Karpas-422 (cell line): ENCODE measurements at places on chromosomes 3 and 15.

DNA sequence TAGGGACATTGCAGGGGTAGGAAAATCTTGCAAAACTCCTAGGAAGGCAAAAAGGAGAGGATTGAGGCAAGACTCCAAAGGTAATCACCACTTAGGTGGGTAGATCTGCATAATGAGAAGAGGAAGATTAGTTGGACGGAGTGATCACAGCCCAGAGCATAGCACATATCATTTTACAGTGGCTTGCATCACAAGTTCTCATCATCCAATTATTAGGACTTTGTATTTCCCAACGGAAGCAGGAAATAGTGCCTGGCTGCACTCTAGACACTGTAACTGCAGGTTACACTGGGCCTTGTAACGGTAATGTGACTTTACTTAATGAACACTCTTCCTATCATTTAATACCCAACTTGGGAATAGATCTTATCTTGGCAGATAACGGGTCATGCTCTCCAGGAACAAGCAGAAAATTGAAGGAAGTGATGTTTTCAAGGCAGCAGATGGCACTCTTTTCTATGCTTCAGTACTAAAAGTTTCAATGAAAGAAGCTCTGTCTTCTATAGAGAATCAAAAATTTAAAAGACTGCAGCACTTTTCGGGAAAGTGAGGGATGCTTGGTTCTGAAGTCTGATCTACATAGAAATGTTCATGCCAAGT lies 101.9 kb upstream of the KCNMB2 start:
- no peak for DNase-seq
- no peak overlapping the region for H3K27ac ChIP-seq
- H3K27me3 ChIP-seq = no peaks in the 10 kb centered on the region
- no peaks in the 10 kb centered on the region for H3K4me1 ChIP-seq
- H3K4me3 ChIP-seq = no peak overlapping the region

DNA sequence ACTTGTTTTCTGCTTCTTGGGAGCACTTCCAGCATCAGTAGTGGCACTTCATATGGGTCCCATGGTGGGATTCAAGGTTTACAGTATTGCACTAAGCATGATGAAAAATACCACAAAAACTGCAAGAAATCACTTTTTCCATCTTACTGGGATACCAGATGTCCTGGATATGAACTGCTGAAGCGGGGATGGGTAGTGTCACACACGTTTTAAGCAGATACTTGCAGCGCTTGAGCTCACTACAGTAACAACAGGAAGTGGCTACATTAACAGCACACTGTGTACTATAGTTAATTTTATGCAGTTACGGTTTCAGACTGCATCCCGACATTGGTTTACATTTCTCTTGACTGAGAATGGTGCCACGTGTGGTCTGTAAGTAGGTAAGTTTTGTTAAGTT lies 3.5 kb upstream of the ISG20 start:
- H3K27ac ChIP-seq = peak overlapping the region; percentile 92
- DNase-seq = no peak
- H3K36me3 ChIP-seq = peaks cover 6% of the 10 kb centered on the region; the same call in 1 of the 2 replicates
- H3K4me3 ChIP-seq = no peak overlapping the region
- peaks cover 73% of the 10 kb centered on the region for H3K4me1 ChIP-seq
- no peaks in the 10 kb centered on the region for H3K27me3 ChIP-seq

DNA sequence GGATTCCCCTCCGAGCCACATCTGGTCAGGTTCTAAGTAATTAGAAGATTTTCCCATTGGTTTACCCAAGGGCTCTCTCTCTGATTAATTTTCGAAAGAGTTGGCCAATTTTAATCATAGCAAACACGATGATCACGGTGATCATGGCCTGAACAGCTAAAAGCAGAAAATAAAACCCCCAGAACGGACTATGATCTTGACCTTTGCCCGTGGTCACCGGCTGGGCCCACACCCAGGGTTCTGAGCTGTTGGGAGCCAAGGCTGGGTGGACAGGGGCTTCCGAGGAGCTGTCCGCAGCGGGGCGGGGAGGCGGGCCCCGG lies 2.6 kb downstream of the GP5 start:
- H3K36me3 ChIP-seq = no peaks in the 10 kb centered on the region
- H3K27ac ChIP-seq = no peak overlapping the region
- no peak overlapping the region for H3K4me3 ChIP-seq
- peaks cover 3% of the 10 kb centered on the region for H3K4me1 ChIP-seq
- H3K27me3 ChIP-seq = 0 out of 2 replicates have a peak, but pooled peaks cover 3% of the 10 kb centered on the region
- DNase-seq = no peak

- H3K27ac ChIP-seq = no peak overlapping the region
- no peak for DNase-seq
- H3K27me3 ChIP-seq = no peaks in the 10 kb centered on the region
- H3K4me3 ChIP-seq = no peak overlapping the region
- H3K4me1 ChIP-seq = no peaks in the 10 kb centered on the region
Measured at GRCh38 chr15:80404761-80405553, 775 bp downstream of the ARNT2 start.

DNA sequence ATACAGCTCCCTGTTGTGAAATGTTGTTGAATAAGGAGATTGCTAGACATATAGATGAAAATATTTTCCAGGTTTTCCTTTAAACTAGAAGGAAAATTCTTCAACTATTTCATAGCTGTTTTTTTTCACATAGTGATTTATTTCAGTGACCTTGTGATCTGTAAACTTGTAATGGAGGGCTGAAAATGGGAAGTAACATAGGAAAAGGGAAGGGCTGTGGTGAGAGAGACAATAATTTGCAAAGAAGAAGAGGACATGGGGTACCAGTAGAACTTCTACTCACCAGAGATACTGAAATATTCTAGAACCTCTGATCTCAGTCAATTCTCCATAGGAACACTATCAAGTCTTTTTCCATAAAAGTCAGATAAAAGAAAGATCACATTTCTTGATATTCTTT lies 60.4 kb downstream of the PLS1 start:
- no peaks in the 10 kb centered on the region for H3K36me3 ChIP-seq
- no peak overlapping the region for H3K27ac ChIP-seq
- H3K27me3 ChIP-seq = no peaks in the 10 kb centered on the region
- no peak for DNase-seq

GRCh38 chr3:58236527-58237237 lies 910 bp upstream of the ABHD6 start:
- H3K27me3 ChIP-seq = no peaks in the 10 kb centered on the region
- H3K36me3 ChIP-seq = no peaks in the 10 kb centered on the region
- no peak overlapping the region for H3K27ac ChIP-seq
- peaks cover 28% of the 10 kb centered on the region for H3K4me1 ChIP-seq
- H3K4me3 ChIP-seq = peak overlapping the region; percentile 94
- no peak for DNase-seq

- H3K4me1 ChIP-seq = no peaks in the 10 kb centered on the region
- H3K36me3 ChIP-seq = no peaks in the 10 kb centered on the region
- no peak overlapping the region for H3K4me3 ChIP-seq
- no peaks in the 10 kb centered on the region for H3K27me3 ChIP-seq
Measured at GRCh38 chr15:44246521-44247268, 41.8 kb upstream of the GOLM2 start.

GRCh38 chr3:183954875-183955274 lies 62.8 kb downstream of the ABCC5 start:
- no peak overlapping the region for H3K27ac ChIP-seq
- H3K27me3 ChIP-seq = no peaks in the 10 kb centered on the region
- no peaks in the 10 kb centered on the region for H3K4me1 ChIP-seq
- no peak for DNase-seq

- DNase-seq = no peak
- H3K4me1 ChIP-seq = no peaks in the 10 kb centered on the region
- H3K27ac ChIP-seq = no peak overlapping the region
Measured at GRCh38 chr15:100112636-100113305, 229.0 kb downstream of the ADAMTS17 start.

DNA sequence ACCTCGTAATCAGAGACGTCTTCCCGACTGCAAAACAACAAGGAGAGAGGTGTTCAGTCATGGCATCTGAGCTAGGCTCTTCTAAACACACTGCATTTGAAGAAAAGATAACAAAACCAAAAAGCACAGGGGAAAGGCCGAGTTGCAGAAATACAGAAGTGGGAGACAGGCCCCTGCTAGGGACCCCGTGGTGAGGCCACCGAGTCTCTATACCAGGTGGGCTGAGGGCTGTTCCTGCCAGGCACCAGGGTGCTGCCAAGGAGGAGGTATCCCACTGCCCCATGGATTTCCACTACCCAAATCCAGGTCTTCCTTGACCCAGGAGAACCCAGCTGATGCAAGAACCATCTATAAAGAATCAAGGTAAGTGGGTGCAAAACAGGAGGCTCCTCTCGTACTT lies 31.1 kb downstream of the RAB6B start:
- no peaks in the 10 kb centered on the region for H3K27me3 ChIP-seq
- H3K27ac ChIP-seq = no peak overlapping the region
- no peaks in the 10 kb centered on the region for H3K4me1 ChIP-seq
- no peak for DNase-seq
- H3K4me3 ChIP-seq = no peak overlapping the region

- no peak overlapping the region for H3K4me3 ChIP-seq
- no peaks in the 10 kb centered on the region for H3K27me3 ChIP-seq
- H3K27ac ChIP-seq = no peak overlapping the region
- peaks cover 5% of the 10 kb centered on the region; the same call in 1 of the 2 replicates for H3K4me1 ChIP-seq
Measured at GRCh38 chr3:149879872-149880271, 66.9 kb downstream of the RNF13 start.

GRCh38 chr15:58551084-58551763 lies 119.4 kb downstream of the LIPC start:
- H3K36me3 ChIP-seq = no peaks in the 10 kb centered on the region
- H3K27ac ChIP-seq = no peak overlapping the region
- H3K4me1 ChIP-seq = no peaks in the 10 kb centered on the region
- DNase-seq = no peak
- no peak overlapping the region for H3K4me3 ChIP-seq

GRCh38 chr3:87120881-87121280 lies 106.2 kb upstream of the CHMP2B start:
- no peaks in the 10 kb centered on the region for H3K4me1 ChIP-seq
- H3K27me3 ChIP-seq = no peaks in the 10 kb centered on the region
- DNase-seq = no peak
- no peak overlapping the region for H3K27ac ChIP-seq

DNA sequence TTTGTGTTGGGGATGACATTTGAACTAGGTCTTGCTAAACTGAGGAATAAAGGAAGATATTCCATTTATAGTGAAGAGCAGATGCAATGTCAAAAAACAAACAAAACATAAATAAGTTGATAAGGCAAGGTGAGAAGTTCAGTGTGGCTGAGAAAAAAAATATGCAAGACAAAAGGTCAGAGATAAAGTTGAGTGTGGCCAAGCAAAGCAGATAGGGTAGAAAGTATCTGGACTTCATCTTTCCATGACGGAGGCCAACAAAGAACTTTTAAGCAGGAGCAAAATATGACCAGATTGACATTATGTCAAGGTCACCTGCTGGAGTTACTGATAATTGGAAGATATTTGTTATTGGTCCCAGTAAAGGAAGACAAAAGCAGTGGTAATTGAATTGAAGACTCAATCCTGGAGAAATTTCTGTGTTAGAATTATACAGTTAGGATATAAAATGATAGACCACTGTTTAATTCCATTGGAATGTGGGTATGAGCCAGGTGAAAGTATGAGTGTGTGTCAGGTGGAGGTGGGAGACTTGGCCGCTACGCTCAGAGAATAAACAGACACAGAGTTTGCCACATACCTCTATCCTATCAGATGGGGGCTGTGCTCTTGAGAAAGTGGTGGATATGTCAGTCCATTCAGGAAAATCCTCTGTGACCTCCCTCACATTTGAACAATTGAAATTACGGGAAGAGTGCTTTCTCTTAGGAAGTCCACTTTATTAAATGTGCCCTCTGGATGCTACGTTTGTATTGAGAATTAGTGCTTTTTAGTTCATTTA lies 28.1 kb downstream of the ADIPOQ start:
- DNase-seq = no peak
- no peaks in the 10 kb centered on the region; the same call in 1 of the 2 replicates for H3K27me3 ChIP-seq
- no peaks in the 10 kb centered on the region for H3K4me1 ChIP-seq
- no peak overlapping the region for H3K4me3 ChIP-seq

DNA sequence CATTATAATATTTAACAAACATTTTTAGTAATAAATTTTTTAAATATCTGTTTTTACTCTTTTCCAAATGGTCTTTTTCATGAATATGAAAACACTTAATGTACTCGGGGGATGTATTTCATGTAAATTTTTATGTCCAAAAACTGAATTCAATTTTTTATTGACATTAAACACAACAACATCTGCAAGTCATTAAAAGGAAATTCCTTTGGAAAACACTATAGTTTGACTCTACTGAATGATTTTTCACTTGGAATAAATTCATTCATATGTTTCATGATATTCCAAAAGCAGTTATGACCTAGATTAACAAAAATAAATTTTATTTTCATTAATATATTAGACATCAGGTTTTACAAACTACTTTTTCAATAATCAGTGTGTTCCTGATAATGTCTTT lies 239.8 kb upstream of the AGTR1 start:
- no peaks in the 10 kb centered on the region for H3K4me1 ChIP-seq
- H3K36me3 ChIP-seq = no peaks in the 10 kb centered on the region
- no peaks in the 10 kb centered on the region for H3K27me3 ChIP-seq
- H3K4me3 ChIP-seq = no peak overlapping the region
- no peak for DNase-seq

GRCh38 chr15:71212146-71212545 lies 96.9 kb downstream of the THSD4 start:
- no peak for DNase-seq
- H3K36me3 ChIP-seq = no peaks in the 10 kb centered on the region
- H3K27ac ChIP-seq = no peak overlapping the region
- H3K4me3 ChIP-seq = no peak overlapping the region
- no peaks in the 10 kb centered on the region for H3K4me1 ChIP-seq

GRCh38 chr15:52082197-52083036 lies 30.2 kb downstream of the BCL2L10 start:
- H3K27ac ChIP-seq = no peak overlapping the region
- DNase-seq = no peak
- no peaks in the 10 kb centered on the region for H3K4me1 ChIP-seq
- H3K4me3 ChIP-seq = no peak overlapping the region
- H3K36me3 ChIP-seq = no peaks in the 10 kb centered on the region
